ENCODE measurements at places on chromosomes 6 and 20. TPM values are rescaled to one million over a fixed set of nuclear protein-coding genes. Genes with fewer than 3 reads are reported as not detected.

Gene TNFAIP3
- polyA plus RNA-seq = 0.20 TPM

Gene ELOVL4
- 47.9 TPM for polyA plus RNA-seq

Gene CCN6
- polyA plus RNA-seq = not detected

Gene IL17F
- polyA plus RNA-seq = not detected

Gene OR2W1
- not detected for polyA plus RNA-seq

Gene BACH2
- 45.5 TPM for polyA plus RNA-seq

Gene CNKSR3
- 1.5 TPM for polyA plus RNA-seq

Gene HNF4A
- not detected for polyA plus RNA-seq

Gene SLC17A2
- polyA plus RNA-seq = not detected

Gene ACAT2
- polyA plus RNA-seq = 143 TPM

Gene KIF13A
- 9.4 TPM for polyA plus RNA-seq

Gene TRIM40
- polyA plus RNA-seq = not detected

Gene TMEM170B
- 25.6 TPM for polyA plus RNA-seq

Gene IL22RA2
- not detected for polyA plus RNA-seq

Gene CLVS2
- polyA plus RNA-seq = 12.9 TPM

Gene SPO11
- polyA plus RNA-seq = not detected

Gene UST
- 7.5 TPM for polyA plus RNA-seq

Gene OPRL1
- polyA plus RNA-seq = 18.4 TPM

Gene NNAT
- polyA plus RNA-seq = 996 TPM

Gene MEI4
- polyA plus RNA-seq = not detected

Gene BPIFB2
- polyA plus RNA-seq = not detected

Gene OR12D3
- not detected for polyA plus RNA-seq

Gene DSP
- not detected for polyA plus RNA-seq

Gene EYA2
- polyA plus RNA-seq = not detected

Gene PKIB
- 26.2 TPM for polyA plus RNA-seq

Gene ANKRD6
- 43.5 TPM for polyA plus RNA-seq

Gene APMAP
- polyA plus RNA-seq = 140 TPM

Gene MSH5
- polyA plus RNA-seq = 5.1 TPM

Gene HLA-DQA1
- not detected for polyA plus RNA-seq

Gene OR2J3
- not detected for polyA plus RNA-seq

Gene THEMIS
- polyA plus RNA-seq = 0.22 TPM

Gene RIPOR3
- polyA plus RNA-seq = not detected

Gene SLPI
- polyA plus RNA-seq = not detected

Gene MCCD1
- polyA plus RNA-seq = not detected

Gene ZNF165
- polyA plus RNA-seq = 1.6 TPM

Gene FAM209B
- not detected for polyA plus RNA-seq

Gene FRK
- polyA plus RNA-seq = not detected

Gene OR2B6
- not detected for polyA plus RNA-seq

Gene MUC21
- polyA plus RNA-seq = not detected

Gene HRH3
- polyA plus RNA-seq = 2.8 TPM

Gene SPATS1
- polyA plus RNA-seq = not detected

Gene C6orf15
- polyA plus RNA-seq = not detected

Gene HLA-DMA
- 5.8 TPM for polyA plus RNA-seq

Gene SLC22A7
- 2.4 TPM for polyA plus RNA-seq

Gene RAET1L
- not detected for polyA plus RNA-seq

Gene FERMT1
- 0.16 TPM for polyA plus RNA-seq

Gene IL17A
- polyA plus RNA-seq = not detected

Gene NTSR1
- polyA plus RNA-seq = 0.22 TPM

Gene FAM110A
- polyA plus RNA-seq = 8.0 TPM

Gene BTN2A1
- polyA plus RNA-seq = 33.8 TPM
